Dorsolateral prefrontal cortex (tissue), 122 donors: ENCODE measurements at places on chromosomes 5 and 9. TPM values are rescaled to one million over a fixed set of nuclear protein-coding genes. Genes with fewer than 3 reads are reported as not detected.

DNA sequence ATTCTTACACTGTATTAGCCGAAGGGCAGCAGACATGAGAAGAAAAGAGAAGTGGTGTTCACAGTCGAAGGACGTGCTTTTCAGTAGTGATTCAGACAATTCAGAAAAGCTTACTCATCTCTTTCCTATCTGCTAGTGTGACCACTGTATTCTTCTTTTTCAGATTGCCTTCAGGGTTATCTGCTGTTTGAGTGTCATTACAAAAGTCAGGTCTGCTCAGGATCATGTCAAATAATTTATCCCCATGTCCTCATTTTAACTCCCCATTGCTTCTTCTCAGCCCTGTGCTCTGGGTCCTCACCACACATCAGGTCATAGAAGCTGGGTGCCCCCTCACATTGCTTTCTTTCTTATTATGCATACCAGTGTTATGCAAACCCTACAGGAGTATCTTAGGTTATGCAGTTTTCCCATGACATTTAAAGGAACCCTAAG lies 394.0 kb downstream of the CETN3 start:
- no peak for DNase-seq

- no peak for DNase-seq
Observed at GRCh38 chr9:17480966-17481365, 97.9 kb upstream of the SH3GL2 start.

DNA sequence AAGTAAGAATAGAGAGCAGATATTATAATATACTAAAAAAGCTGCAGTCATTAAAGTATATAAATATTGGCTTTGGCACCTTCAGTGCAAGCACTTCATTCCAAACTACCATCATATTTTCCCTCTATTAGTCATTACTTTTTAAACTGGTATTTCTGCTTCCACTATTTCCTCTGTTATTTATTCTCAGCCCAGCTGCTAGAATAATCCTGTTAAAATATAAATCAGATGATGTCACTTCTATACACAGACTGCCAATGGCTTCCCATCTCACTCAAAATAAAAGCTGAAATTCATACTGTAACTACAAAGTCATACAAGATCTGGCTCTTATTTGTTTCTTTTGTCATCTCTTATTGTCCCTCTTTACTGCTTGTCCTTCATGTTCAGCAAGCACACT lies 432.9 kb downstream of the TLE4 start:
- DNase-seq: no peak

DNA sequence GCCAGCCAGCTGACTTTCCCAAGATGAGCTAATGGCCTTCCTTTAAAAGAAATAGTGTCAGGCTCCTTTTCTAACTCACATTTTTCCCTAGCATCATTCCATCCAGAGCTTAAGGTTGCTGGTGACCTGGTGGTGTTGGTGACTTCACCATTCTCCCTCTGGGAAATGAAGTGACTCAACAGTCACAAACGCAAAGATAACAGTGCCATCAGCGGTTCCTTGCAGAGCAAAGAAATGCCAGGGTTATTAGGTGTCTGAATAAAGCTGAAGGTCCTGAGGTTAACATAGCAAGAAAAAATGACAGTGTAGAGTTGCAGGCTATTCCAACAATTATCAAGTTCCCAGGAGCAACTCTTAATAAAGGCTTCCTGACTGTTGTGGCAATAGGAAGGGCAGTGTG lies 111.8 kb upstream of the SLC44A1 start:
- DNase-seq: no peak

DNA sequence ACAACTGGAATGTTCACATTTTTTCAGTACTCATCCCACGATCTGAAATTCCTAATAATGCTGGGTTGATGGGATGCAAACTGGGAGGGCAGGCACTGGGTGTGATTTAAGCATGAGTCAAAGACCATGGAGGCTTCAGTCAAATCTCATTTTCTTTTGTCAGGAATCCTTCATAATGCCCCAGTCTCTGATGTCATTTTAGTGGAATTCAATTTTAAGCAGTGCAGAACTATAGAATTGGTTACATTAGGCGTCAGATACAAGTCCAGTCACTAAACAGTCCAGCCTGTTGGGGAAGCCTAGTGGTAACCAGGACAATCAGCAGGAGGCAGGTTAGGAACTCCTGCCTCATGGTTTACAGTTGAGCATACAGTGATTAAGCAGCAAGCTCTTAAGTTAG lies 41.0 kb upstream of the TMEM215 start:
- no peak for DNase-seq

GRCh38 chr5:62299101-62299500 lies 6.9 kb upstream of the KIF2A start:
- DNase-seq: no peak

- DNase-seq: no peak
Observed at GRCh38 chr5:68116868-68117411, 98.6 kb upstream of the PIK3R1 start.

DNA sequence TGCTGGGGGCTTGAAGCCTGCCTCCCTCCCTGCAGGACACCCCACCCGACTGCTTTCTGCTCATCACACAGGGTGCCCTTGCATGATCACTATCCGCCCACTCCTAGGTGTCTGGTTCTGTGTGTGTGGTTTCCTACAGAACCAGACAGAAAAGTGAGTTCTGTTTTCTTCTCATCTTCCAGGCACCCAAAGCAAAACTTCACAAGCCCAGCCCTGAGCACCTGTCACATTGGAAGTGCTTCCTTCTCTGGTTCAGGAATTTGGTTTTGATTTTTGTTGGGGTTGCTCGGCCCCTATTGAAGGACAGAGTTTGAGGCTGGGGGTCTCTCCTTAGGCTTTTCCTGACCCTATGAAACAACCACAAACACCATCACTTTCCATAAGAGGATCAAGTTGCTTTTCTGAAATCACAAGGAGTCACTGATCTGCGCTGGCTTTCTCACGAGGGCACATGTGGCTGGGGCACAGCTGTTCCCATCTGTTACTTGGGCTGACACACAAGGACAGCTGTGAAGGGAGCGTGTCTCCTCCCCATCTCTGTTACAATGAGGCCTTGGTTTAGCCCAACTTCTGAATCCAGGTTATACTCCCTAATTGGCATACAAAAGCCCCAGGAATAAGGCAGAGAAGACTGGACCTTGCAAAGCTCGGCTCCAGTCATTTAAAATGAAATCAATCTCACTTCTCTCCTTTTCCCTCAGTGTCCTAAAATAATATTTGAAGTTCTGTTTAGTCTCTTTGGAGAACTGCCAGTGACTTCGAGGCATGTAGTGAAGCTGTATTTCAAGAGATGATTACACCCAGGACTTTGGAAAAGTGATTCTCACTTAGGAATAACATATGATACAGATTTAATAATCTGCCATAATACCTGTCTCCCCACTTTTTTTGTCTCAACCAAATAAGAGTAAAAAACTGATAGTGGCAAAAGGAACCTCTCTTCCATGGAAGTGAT lies 213.1 kb upstream of the GAS1 start:
- no peak for DNase-seq

Gene C5orf58
- total RNA-seq: not detected

Gene WWC1
- 65.2 TPM for total RNA-seq

GRCh38 chr5:51598026-51598425 lies 214.8 kb downstream of the ISL1 start:
- no peak for DNase-seq

DNA sequence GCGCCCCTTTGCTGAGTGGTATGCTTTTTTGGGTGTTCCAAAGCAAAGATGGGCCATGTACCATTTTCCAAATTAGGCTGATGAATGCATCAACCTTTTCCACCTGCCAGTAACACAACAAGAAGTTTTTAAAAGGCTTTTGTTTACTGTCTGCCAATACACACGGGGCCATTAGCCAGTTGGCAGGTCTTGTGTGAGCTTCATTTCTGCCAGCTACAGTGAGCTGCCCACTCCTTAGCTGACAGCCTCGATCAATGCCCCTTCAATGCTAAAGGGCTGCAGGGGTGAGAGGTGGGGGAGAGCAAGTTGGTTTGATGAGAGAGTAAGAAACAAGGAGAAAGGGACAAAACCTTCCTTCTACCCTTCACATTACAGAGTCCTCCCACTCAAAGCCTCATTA lies 128.7 kb downstream of the C5orf15 start:
- peak; percentile 31 for DNase-seq

- no peak for DNase-seq
Observed at GRCh38 chr5:87147441-87147840, 120.2 kb upstream of the RASA1 start.

Gene CTXN3
- total RNA-seq: 13.2 TPM

Gene POU5F2
- total RNA-seq: 5.5 TPM

GRCh38 chr5:16975950-16976624 lies 40.0 kb upstream of the MYO10 start:
- DNase-seq: no peak

DNA sequence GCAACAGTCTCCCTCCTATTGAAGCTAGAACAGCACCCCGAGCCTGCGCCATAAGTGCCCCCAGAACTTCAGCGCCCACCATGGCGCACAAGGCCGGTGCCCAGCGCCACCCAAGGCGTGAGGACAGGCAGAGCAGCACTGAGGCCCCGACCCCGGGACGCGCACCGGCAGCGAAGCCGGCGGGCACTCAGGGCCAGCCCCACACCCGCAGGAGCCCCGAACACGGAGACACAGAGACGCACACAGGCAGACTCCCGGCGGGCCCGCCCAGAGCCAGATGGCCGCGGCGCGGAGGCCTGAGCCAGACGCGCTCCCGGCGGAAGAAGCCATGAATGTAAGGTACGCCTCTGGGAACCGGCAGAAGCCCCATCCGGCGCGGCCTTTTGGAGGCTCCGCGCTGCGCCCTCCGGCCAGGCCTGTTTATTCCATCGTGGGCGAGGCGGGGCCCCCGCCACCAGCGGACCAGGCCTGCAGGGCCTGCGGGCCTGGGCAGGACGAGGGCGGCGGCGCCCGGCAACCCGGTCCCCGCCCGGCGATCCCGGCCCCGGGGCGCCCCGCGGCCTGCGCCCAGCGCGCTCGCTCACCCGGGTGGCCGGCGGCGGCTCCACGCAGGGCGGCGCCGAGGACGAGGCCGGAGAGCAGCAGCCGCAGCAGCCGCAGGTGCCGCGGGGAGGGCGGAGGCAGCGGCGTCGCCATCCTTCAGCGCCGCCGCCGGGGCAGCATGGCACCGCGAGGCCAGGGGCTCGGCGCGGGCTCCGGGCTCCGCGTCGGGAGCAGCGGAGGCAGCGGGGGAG lies 486 bp downstream of the NPDC1 start:
- no peak for DNase-seq

DNA sequence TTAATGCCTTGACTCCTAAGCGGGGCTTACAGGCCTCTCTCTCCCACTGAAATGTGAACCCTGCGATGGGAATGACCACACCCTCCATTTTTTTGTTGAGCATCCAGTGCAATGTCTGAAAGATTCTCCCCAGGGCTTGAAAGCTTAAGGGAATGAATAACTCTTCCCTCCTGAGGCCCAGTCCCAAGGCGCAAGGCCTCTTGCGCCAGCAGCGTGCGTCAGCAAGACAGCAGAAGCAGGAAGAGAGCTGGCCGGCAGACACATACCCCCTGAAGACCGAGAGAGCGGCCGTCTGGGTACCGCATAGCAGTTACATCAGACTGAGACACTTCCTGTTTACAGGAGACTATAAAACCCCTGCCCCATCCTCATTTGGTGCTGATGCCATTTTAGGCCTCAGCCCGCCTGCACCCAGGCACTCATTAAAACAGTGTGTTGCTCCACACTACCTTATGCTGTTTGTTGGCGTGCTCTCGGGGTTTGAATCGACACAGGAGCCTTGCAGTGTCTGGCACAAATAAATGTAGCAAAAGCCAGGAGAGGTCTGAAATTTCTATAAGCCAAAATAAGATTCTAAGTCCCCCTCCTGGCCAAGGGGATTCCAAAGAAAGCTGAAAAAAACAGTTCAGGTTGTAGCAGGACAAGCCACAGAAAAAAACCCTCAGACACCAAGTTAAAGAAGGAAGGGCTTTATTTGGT lies 62.3 kb downstream of the GDNF start:
- no peak for DNase-seq

Gene ACTBL2
- total RNA-seq: not detected

DNA sequence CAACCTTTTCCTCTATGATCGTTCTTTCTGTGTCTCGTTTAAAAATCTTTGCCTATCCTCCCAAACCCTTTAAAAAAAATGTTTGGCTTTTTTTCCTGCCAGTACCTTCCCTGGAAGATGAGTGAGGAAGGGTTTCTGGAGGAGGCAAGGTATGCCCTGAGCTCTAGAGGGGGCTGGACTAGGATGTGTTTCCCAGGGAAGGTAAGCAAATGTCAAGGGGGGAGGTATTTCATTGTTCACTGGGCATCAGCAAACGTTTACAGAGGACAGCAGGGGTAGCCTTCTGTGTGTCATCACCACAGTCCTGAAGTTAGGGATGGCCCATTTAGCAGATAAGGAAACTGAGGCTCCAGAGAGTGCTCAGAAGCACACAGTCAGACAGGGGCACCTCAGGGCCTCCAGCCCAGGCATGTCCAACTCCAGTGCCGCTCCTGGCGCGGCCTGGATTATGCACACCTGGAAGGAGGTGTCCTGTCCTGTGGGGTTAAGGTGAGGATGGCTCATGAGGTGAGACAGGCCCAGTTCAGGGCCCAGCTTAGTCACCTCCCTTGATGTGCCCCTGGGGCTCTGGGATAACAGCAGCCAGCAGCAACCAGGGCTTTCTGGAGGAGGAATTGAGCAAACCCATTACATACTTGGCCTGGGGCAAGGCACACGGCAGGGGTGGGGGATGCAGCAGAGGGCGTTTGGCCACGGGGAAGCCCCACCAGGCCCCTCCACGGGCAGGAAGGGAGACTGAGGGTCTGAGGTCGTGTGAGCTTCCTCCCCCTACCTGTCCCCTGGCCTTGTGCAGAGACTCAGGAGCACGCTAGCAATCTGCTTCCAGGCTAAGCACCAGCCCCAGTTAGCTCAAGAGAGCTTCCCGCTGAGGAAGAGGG lies 100.3 kb upstream of the LMX1B start:
- no peak for DNase-seq

- no peak for DNase-seq
Observed at GRCh38 chr9:113614843-113615648, 151.5 kb downstream of the RGS3 start.

Gene NXNL2
- not detected for total RNA-seq

Gene AHRR
- total RNA-seq: 3.6 TPM

GRCh38 chr9:6677803-6678202 lies 32.3 kb upstream of the GLDC start:
- DNase-seq: no peak

DNA sequence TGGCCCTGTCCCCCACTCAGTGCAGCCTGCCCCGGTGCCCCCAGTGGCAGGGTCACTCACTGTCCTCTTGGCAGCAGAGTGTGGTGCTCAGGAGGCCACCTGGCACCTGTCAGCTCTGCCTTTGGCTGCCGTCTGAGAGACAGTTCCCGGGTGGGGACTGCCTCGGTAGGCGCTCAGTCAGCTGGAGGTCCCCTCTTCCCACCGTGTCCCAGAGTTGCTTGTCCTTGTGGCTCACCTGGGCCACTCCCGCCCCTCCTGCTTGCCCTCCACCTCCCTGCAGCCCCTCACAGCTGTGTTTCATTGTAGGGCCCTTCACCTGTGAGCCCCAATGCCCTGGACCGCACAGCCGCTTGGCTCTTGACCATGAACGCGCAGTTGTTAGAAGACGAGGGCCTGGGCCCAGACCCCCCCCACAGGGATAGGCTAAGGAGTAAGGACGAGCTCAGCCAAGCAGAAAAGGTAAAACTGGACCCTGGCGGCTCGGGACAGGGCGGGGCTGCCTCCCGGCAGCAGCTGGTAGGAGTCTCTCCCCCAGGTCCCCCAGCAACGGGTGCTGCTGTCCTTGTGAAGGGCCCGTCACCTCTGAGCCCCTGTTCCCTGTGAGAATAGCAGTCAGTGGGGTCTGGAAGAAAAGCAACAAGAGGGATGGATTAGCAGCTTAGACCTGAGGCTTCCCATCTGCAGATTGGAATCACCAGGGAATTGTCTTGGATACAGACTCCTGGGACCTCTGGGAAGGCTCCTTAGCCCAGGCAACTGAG lies 122.7 kb downstream of the DAB2IP start:
- no peak for DNase-seq

- no peak for DNase-seq
Observed at GRCh38 chr9:134785325-134786108, 95.1 kb upstream of the FCN2 start.

- no peak for DNase-seq
Observed at GRCh38 chr9:89550346-89550927, 52.5 kb upstream of the SEMA4D start.
